ENCODE measurements at places on chromosomes 2 and 18.
A peak's percentile ranks its signal among the peaks of the same experiment; 100 is the strongest.

DNA sequence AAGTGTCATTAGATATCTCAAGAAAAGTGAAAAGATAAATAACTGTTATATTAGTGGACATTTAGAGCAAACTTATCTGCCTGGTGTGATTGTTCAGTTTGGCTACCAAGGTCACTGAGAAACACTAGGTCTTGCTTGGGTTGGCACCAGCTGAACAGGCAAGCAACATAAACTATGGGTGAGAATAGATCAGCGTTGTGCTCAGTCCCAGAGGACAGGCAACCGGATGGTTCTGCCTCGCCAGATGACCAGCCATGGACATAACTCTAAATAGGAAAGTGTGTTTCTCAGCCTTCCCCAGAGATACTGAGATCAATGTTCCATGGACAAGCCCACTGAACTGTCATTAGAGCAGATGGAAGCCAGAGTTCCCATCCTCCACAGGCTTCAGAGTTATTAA is 203.4 kb upstream of the VRK2 start:
- no peak for DNase-seq

- peak; percentile 34 for DNase-seq
Measured at GRCh38 chr2:225282858-225283710, 116.4 kb upstream of the NYAP2 start.

DNA sequence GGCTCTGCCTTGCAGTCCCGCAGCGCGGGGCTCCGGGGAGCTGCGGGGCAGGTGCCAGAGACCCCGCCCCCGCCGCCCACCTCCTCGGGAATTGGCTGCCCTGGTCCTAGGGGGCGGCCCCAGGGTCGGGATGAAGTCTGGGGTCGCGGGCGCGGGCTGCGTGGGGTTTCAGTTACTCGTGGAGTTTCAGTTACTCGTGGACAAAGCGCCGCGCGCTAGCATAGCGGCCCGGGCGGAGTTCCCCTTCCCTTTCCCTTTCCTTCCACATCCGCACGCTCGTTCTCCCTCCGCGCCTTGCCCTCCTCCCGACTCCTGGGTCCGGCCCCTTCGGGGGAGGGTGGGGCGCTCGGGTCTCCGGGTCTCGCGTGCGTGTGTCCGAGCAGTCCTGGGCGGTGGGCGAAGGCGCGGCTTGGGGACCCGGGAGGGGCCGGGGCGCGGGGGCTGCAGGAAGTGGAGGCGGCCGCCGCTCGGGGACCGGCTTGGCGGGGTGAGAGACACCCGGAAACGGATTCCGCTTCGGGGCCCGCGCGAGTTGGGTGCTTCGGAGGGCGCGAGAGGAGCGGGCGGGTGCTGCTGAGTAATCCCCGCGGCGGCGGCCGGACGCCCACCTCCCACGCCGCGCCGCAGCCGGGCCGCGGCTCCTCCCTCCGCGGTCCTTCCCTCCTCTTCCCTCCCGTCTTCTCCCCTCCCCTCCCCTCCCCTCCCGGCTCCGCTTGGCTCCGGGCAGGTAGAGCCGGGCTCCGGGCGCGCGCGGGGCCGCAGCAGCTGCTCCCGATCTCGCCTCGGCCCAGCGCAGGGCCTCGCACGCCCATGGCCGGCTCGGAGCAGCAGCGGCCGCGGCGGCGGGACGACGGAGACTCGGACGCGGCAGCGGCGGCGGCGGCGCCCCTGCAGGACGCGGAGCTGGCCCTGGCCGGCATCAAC is at the start of gene TTC39C:
Gene TTC39C, plus strand, starts transcription at position 693 of the 924 bp plus-strand sequence. Its CDS starts 118 bp downstream, at position 811.
- peak; percentile 81 for DNase-seq

GRCh38 chr2:8693157-8693821 is 11.4 kb downstream of the ID2 start:
- peak; percentile 51 for DNase-seq

DNA sequence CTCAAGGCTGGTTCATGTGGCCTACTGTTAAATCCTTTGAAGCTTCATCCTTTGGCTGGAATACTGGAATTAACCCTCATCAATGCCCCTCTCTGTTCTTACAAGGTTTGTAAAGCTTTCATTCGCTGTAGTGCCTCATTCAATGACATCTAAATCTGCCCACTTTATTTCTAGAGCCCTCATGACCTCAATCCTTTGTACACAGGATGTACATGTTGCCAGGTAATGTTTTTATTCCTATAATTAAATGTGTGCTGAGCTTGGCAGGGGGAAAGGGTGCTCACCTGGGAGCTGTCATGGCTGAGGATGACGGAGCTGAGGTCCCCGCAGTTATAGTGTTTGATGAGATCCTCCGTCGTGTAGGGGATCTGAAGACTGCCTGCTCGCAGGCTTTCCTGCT is 39.3 kb downstream of the TRABD2A start:
- no peak for DNase-seq

- DNase-seq: no peak
Measured at GRCh38 chr2:96623116-96623515, 15.0 kb downstream of the KANSL3 start.

DNA sequence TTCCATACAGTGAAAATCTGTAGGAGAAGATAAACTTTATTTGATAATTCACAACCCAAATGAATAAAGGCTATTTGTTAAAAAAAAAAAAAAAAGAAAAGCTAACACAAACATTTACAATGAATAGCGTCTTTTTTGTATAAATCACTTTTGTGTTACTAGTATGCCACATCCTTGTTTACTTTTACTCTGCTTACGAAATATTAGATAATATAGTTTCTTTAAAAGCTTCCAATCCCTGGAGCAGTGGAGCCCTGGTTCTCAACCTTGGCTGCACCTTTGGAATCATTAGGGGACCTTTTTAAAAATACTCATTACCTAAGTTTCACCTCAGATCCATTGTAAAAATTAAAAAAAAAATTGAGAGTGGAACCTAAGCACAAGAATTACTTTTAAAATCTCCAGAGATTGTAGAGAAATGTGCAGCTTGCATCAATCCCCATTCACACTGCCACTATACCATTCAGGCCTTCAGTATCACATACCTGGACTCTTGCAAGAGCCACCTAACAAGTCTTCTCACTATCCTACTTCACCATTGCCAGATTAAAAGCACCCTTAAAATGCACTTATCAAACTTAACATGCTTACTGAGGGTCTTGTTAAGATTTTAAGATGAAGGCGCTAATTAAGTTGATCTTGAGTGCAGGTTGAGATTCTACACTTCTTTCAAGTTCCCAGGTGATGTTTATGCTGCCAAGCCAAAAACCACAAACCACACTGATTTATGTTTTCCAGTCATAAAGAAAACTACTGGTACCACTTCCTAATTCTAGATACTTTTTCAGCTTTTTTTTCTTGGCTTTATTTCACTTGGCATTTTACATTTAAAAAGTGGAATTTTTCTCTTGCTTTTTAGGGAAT is 59.7 kb upstream of the ZC3H15 start:
- peak; percentile 17 for DNase-seq

DNA sequence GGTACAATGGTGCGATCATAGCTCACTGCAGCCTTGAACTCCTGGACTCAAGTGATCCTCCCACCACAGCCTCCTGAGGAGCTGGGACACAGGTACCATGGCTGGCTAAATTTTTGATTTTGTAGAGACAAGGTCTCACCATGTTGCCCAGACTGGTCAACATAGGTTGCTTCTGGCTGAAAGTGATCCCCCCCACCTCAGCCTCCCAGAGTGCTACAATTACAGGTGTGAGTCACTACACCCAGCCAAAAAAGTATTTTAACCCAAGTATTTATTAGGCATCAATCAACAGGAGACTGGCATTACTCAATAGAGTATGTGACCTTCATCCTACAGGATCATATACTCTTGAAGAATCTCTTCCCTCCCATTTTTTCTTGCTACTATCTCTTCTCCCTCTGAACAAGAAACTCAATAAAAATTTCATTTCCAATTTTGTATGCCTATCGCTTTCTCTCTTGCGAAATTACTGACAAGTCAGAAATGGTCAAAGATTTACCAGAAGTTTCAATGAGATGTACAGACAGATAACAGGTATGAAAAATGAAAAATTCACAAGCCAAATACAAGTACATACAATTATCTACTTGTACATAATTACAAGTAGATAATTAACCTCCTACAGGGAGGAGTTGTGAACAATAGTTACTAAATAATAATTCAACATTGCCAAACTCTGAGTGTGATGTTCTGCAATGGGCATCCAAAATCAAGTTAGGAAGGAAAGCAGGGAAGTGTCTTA is 34.9 kb upstream of the CCNT2 start:
- no peak for DNase-seq

- DNase-seq: no peak
Measured at GRCh38 chr2:70357684-70358071, 55.8 kb upstream of the FAM136A start.

DNA sequence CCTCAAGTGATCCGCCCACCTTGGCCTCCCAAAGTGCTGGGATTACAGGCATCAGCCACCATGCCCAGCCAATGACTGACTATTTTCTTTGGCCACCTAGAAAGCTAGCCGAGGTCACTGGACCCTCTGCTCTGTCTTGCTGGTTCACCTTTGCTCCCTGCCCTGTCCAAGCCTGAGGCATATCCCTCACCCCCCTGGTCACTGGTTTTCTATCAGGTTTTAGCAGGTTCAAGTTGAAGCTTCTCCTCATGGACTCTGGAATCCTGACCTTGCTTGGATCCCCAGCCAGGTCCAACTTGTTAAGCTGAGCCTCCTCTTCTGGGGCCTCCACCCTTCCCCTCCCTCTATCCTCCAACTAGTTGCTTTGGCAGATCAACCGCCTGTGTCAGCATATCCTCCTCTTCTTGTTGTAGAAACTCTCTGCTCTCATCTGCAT is 33.4 kb downstream of the PAX8 start:
- no peak for DNase-seq

- no peak for DNase-seq
Measured at GRCh38 chr2:151756820-151757219, 22.5 kb upstream of the NEB start.

- no peak for DNase-seq
Measured at GRCh38 chr2:118227698-118228508, 139.6 kb downstream of the INSIG2 start.

DNA sequence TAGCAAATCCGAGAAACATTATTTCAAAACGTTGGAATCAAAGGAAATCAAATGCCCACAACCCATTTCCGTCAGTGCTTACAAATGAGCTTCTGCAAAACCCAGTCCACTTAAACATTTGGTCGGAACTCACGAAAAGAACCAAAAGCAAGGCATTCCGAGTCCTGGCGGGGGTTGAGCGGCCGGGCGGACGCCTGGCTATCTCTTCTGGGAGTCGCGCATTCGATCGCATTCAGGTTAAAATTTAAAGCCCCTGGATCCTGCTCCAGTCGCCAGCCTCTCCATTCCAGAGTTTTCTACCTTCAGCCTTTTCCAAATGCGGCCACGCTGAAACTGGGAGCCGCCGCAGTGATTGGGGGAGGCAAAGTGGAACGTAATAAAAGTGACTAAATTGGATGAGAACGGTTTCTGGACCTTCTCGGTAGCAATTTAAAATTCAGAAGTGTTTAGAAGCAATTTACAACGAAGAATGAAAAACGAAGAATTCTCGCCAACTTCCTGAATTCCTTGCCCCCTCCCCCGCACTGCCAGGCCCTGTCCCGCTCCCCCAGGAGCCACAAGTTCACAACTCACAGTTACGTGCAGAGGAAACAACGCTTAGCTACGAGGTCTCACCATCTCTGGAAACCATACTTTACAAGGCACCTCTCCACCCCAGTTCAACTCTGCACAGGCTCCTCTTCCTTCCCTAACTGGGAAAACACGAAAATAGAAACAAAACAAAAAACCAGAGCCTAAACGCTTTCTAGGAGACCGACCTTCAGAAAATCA is 1.7 kb upstream of the GATA6 start:
- DNase-seq: no peak

- DNase-seq: no peak
Measured at GRCh38 chr18:63082366-63083019, 237.1 kb downstream of the BCL2 start.

DNA sequence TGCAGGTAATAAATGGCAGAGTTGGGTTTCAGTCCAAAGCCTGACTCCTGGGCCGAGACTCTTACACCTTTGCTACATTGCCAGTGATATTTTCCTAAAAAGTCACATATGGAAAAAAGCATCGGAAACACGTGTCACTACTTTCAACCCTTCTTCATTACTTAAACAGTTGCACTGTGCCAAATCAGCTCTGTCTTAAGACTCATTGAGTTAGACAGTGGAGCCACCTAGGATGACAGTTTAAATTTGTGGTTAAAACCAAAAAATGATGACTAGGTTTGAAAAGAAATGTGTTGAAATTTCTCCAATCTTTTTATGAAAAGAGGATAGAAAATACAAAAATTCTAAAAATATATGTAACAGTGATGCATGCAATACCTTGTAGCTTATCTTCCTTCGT is 97.5 kb downstream of the TMEM247 start:
- DNase-seq: no peak

DNA sequence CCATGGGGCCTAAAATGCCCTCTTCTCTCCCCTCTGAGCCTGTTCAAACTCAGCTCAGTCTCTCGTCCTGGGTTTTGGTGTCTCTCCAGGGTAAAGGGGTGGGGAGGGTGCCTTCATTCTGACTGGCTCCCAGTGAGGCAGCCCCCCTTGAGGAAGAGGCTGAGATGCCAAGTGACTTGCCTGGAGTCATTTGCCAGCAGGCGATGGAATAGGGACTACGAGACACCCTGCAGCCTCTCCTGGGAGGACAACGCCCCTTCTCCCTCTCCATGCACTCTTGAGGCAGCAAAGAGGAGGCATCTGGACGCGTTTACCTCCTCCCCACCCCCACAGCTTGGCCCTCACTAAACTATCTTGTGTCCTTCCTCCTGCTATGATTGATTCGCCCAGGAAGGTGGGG is 760 bp upstream of the STON1 start:
- no peak for DNase-seq

GRCh38 chr18:36132756-36133155 is 3.1 kb downstream of the ELP2 start:
- DNase-seq: no peak

GRCh38 chr2:119756837-119757236 is 2.9 kb upstream of the PTPN4 start:
- peak; percentile 11 for DNase-seq

DNA sequence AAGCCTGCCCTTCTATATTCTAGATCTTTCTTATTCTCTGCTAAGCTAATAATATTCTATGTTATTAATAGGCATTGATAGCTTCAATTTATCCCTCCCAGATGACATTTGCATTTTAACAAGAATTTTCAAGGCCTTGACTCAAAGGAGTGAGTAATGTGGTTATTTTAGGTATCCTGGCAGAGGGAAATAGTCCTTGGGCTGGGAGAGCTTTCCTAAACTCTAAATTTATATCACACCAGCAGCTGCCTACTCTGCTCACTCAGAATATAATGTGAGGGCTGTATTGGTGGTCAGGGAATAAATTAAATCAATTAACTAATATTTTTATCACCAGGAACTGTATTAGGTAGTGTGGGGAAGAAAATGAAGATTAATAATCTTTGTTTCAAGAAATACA is 74.8 kb upstream of the ADAM23 start:
- DNase-seq: no peak

GRCh38 chr2:119431976-119432850 is 559 bp downstream of the TMEM37 start:
- DNase-seq: no peak

- DNase-seq: no peak
Measured at GRCh38 chr2:134924912-134925311, 6.3 kb downstream of the CCNT2 start.

Data from activated CD4-positive, alpha-beta T cell treated with anti-CD3 and anti-CD28 coated beads, Interleukin-2, Interleukin-4, amounts not matched to agents 100 ng/mL and 50 ng/mL, durations not matched to agents 16 hours and 8 hours (primary cell).